ENCODE measurements at places on chromosomes 7 and 10.

DNA sequence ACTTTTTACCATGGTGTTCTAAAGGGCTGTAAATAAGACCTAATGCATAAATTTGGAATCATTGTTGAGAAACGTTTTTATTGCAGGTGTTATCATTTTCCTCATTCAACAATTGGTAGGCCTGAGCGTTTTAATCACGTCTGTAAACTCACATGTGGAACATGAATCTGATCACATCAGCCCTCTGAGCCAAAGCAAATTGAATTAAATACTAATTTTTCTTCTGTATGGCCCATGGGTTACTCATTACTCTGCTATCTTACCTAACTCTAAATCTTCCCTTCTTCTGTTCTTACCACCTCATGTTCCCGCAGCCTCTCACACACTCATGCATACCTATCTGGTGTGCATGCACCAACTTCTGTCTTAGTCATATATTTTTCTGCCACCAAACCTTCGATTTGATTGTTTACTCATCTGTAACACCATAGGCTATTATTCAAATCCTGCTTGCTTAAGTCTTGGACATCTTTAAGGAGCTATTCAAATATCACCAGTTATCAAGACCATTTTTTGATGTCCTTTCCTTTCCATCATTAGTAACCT lies 82.3 kb downstream of the NXPH1 start:
- H3K4me1 ChIP-seq = no peaks in the 10 kb centered on the region
- H3K4me3 ChIP-seq = no peak overlapping the region
- H3K27ac ChIP-seq = no peak overlapping the region
- DNase-seq = no peak
- H3K36me3 ChIP-seq = no peaks in the 10 kb centered on the region

DNA sequence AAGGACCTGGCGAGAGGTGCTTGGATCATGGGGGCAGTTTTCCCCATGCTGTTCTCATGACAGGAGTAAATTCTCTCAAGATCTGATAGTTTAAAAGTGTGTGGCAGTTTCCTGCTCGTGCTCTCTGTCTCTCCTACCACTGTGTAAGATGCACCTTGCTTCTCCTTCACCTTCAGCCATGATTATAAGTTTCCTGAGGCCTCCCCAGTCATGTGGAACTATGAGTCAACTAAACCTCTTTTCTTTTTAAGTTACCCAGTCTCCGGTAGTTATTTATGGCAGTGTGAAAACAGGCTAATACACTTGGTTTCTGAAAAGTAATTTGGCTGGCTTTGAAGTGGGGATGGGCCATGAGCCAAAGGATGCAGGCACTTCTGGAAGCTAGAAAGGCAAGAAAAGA lies 268.0 kb upstream of the KAT6B start:
- H3K4me3 ChIP-seq = no peak overlapping the region
- peaks cover 5% of the 10 kb centered on the region for H3K4me1 ChIP-seq
- no peak for DNase-seq
- H3K27me3 ChIP-seq = no peaks in the 10 kb centered on the region

- H3K27ac ChIP-seq = no peak overlapping the region
- no peaks in the 10 kb centered on the region for H3K36me3 ChIP-seq
- peaks cover 12% of the 10 kb centered on the region for H3K27me3 ChIP-seq
- DNase-seq = no peak
- H3K4me1 ChIP-seq = no peaks in the 10 kb centered on the region
- H3K4me3 ChIP-seq = no peak overlapping the region
Observed at GRCh38 chr10:46308666-46309450, 22.1 kb downstream of the ANTXRL start.

DNA sequence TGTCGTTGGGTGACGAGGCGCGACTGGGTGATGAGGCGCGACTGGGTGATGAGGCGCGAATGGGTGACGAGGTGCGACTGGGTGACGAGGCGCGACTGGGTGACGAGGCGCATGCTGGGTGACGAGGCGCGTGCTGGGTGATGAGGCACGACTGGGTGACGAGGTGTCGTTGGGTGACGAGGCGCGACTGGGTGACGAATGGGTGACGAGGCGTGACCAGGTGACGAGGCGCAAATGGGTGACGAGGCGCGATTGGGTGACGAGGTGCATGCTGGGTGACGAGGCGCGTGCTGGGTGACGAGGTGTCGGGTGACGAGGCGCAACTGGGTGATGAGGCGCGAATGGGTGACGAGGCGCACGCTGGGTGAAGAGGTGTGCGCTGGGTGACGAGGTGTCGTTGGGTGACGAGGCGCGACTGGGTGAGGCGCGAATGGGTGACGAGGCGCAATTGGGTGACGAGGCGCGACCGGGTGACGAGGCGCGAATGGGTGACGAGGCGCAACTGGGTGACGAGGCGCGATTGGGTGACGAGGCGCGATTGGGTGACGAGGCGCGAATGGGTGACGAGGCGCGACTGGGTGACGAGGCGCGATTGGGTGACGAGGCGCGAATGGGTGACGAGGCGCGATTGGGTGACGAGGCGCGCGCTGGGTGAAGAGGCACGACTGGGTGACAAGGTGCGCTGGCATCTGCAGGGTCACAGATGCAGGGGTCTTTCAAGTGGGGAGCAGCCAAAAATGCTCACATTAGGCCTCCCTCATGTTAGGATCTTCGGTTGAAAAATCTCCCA lies 7.9 kb upstream of the NOM1 start:
- H3K36me3 ChIP-seq = peaks cover 3% of the 10 kb centered on the region
- peaks cover 52% of the 10 kb centered on the region for H3K27me3 ChIP-seq
- H3K4me3 ChIP-seq = no peak overlapping the region
- peaks cover 6% of the 10 kb centered on the region for H3K4me1 ChIP-seq
- H3K27ac ChIP-seq = no peak overlapping the region

DNA sequence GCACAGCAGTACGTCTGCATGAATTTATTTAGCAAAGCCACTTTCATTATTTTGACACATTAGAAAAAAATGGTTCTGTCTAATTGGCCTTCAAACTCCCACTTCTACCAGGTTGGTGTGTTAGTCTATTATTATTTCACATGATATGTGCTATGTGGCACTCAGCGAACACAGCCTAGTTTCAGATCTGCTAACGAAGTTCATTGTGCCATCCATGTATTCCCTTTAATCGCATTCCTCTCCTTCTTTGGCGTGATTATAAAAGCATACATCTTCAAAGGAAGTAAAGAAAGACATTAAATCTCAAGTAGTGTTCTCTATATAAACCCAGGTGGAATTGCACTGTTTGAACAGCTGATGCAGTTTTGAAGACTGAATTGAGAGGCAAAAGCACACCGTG lies 96.4 kb upstream of the CACNA2D1 start:
- no peak for DNase-seq
- no peak overlapping the region for H3K4me3 ChIP-seq
- H3K4me1 ChIP-seq = no peaks in the 10 kb centered on the region
- no peaks in the 10 kb centered on the region for H3K36me3 ChIP-seq
- no peaks in the 10 kb centered on the region for H3K27me3 ChIP-seq
- H3K27ac ChIP-seq = no peak overlapping the region

- peak overlapping the region; percentile 94 for H3K27ac ChIP-seq
- peaks cover 12% of the 10 kb centered on the region for H3K36me3 ChIP-seq
- peaks cover 70% of the 10 kb centered on the region for H3K4me1 ChIP-seq
- peak overlapping the region; percentile 84 for H3K4me3 ChIP-seq
- H3K27me3 ChIP-seq = no peaks in the 10 kb centered on the region
Observed at GRCh38 chr7:130909881-130910672, 176.1 kb upstream of the KLF14 start.

DNA sequence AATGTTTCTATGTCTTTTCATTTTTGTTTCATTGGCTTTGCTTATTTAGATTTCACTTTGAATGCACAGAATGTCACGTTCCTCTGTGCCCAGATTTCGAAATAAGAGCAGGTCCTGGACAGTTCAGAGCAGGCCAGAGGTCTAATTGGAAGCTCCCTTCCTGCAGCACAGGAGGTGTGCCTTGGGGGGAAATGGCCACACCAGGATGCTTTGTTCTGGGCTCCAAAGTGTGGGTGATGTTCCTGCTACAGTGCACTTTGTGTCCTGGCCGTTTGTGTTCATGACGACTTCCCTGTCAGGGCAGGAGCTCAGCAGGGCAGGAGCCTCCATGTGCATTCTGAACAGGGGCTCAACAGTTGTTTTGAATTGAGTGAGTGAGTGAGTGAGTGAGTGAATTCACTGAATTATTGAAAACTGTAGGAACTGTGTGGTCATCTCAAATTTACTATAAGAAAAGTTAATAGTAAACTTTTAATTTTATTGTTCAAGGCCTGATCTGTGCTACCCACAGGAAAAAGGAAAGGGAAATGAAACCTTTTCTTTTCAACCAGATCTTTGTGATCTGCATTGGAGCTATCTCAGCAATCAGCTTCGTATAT lies 109.5 kb upstream of the GJD4 start:
- peaks cover 47% of the 10 kb centered on the region for H3K4me1 ChIP-seq
- H3K27me3 ChIP-seq = no peaks in the 10 kb centered on the region
- peak overlapping the region; percentile 55 for H3K4me3 ChIP-seq
- H3K27ac ChIP-seq = peak overlapping the region; percentile 86
- DNase-seq = no peak
- no peaks in the 10 kb centered on the region for H3K36me3 ChIP-seq

DNA sequence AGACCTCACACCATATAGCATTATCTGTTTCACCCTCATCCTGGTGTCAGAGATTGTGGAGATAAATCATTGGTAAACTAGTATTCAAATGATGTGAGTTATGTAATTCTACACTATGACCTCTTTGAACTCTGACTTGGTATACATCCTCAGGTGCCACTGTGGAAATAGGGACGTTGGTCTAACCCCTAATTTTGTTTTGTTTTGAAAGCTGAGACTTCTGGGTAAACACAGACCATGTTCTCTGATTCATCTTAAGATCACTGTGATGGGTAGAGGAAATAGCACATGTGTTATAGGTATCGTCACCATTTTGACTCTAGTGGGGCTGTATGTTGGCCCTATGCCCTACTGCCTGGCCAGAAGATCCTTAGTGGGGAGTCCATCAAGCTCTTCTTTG lies 241.6 kb downstream of the CCDC7 start:
- H3K36me3 ChIP-seq = peaks cover 7% of the 10 kb centered on the region
- no peak overlapping the region for H3K4me3 ChIP-seq
- H3K27me3 ChIP-seq = no peaks in the 10 kb centered on the region
- H3K27ac ChIP-seq = no peak overlapping the region
- H3K4me1 ChIP-seq = no peaks in the 10 kb centered on the region
- no peak for DNase-seq

DNA sequence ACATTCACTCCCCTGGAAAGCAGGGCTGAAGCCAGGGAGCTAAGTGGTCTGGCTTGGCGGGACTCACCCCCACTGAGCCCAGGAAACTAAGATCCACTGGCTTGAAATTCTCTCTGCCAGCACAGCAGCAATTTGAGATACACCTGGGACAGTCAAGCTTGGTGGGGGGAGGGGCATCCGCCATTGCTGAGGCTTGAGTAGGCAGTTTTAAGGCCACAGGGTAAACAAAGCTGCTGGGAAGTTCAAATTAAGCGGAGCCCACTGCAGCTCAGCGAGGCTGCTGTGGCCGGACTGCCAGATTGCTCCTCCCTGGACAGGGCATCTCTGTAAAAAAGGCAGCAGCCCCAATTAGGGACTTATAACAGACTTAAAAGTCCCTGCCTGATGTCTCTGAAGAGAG lies 108.2 kb upstream of the FAM13C start:
- no peak overlapping the region for H3K27ac ChIP-seq
- no peak overlapping the region for H3K4me3 ChIP-seq
- no peaks in the 10 kb centered on the region for H3K36me3 ChIP-seq
- H3K4me1 ChIP-seq = no peaks in the 10 kb centered on the region
- DNase-seq = no peak
- H3K27me3 ChIP-seq = no peaks in the 10 kb centered on the region
